Type B pancreatic cell (in vitro differentiated cells): ENCODE measurements at places on chromosomes 6 and 20.

DNA sequence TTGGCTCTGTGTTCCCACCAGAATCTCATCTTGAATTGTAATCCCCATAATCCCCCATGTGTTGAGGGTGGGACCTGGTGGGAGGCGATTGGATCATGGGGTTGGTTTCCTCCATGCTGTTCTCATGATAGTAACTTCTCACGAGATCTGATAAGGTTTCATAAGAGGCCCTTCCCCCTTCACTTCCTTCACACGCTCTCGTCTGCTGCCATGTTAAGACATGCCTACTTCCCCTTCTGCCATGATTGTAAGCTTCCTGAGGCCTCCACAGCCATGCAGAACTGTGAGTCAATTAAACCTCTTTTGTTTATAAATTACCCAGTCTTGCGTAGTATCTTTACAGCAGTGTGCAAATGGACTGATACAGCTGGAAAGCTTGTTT, 90.0 kb downstream of the ELOVL5 start:
- DNase-seq: no peak

DNA sequence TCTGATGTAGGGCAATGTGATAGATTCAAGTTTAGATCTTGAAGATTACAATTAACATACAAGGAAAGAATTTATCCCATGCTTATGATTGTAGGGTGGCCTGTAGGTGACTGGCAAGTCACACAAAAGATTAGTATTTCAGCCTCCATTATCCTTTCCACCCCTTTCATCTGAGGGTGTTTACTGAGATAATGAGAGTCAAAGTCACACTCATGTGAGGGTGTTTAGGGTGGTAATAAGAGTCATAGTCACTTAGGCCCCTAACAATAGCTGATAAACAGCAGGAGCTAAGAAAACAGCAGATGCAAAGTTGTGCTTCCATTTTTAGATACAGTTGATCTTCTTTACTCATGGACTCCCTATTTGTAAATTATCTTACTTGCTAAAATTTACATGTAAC, 11.4 kb downstream of the FAM184A start:
- no peak for DNase-seq

GRCh38 chr6:162055365-162055764, 672.2 kb downstream of the PRKN start:
- no peak for DNase-seq

- DNase-seq: peak; percentile 72
Measured at GRCh38 chr20:1803061-1803931, 91.9 kb upstream of the SIRPA start.

DNA sequence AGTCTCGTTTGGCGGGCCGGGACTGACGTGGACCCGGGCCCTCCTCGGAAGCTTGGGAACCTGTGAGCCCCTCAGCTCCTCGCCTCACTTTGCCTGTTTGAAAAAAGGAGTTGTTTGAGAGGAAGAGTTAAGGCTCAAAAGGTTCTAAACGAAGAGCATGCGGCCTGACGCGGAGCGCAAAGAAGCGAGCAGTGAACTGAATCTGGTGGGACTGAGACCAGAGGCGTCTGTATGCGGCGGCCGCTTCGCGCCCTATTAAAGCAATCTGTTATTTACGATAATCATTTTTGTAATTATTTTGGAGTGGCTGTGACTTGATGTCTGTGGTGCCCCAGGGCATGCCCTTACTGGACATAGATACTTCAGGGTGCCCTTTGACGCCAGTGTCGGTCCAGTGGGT, 3.3 kb upstream of the TFAP2C start:
- no peak for DNase-seq

DNA sequence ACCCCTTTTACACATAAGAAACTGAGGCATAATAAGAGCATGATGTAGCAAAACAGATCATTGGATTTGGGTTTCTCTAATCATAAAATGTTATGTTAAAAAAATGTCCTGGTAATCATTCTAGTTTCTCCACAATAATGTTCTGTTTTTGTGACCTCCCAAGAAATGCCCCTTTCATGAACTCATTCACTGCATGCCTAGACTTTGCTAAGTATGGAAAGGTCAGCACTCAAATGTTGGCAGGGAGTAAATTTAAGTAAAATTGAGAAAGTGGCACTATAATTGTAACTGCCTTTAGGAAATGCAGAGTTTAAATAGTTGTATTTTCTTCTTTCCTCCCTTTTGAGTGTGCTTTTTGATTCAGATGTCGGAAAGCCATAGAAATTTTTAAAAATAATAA, 48.5 kb upstream of the ID4 start:
- no peak for DNase-seq

- no peak for DNase-seq
Measured at GRCh38 chr20:47854687-47855212, 69.5 kb upstream of the SULF2 start.

GRCh38 chr20:57265997-57266290, 497 bp downstream of the BMP7 start:
- no peak for DNase-seq

- no peak for DNase-seq
Measured at GRCh38 chr6:97177905-97178304, 105.1 kb downstream of the MMS22L start.

DNA sequence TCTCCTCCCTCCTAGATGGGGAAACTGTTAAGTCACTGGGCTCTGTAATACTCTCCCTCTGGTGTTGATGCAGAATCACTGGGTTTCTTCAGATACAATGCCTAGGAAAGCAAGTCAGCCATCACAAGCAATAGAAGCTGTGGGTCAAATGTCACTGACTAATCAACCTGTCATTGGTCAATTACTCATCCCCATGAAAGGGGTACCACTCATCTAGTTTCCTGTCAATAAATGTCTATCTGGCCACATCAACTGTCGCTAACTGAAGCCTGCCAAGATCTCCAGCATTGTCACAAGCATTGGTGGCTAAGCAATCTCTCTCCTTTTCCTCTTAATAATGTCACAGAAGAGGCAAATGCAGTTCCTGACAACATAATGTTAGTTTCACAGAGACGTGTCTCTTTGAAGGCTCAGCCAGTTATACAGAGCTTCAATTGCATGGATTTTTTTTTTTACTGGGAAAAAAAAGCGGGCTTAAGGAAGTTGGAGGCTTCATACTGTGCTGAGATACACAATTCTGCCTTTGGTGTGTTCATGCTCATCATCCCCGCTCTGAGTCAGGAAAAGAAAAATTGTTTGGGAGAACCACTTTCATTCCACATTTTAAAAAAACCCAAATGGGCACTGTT, 355.9 kb downstream of the BTBD9 start:
- no peak for DNase-seq

- no peak for DNase-seq
Measured at GRCh38 chr20:24523661-24524060, 54.2 kb downstream of the SYNDIG1 start.

DNA sequence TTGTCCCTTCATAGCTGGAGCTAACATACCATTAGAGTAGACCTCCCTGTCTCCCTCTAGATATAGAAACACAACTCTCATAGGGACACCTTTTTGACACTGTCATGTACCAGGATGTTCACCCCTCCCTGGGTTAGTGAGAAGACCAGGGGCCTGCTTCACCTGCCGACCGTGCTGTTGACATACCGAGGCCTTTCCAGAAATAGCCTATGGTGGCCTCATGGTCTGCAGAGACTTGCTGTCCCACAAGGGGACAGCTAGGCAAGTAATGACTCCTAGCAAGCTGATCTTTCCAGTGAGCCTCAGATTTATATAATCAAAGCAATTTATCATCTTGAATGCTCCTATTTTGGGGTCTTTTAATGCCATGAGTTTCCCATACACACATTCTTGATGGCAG, 15.0 kb downstream of the ZDHHC14 start:
- DNase-seq: no peak

- no peak for DNase-seq
Measured at GRCh38 chr20:1375515-1375914, 17.3 kb downstream of the FKBP1A start.

GRCh38 chr20:45845452-45845851, 11.7 kb downstream of the ACOT8 start:
- DNase-seq: no peak

GRCh38 chr20:63968928-63969760, 586 bp downstream of the ZNF512B start:
- DNase-seq: no peak

- DNase-seq: no peak
Measured at GRCh38 chr6:62217866-62218265, 68.2 kb downstream of the KHDRBS2 start.

DNA sequence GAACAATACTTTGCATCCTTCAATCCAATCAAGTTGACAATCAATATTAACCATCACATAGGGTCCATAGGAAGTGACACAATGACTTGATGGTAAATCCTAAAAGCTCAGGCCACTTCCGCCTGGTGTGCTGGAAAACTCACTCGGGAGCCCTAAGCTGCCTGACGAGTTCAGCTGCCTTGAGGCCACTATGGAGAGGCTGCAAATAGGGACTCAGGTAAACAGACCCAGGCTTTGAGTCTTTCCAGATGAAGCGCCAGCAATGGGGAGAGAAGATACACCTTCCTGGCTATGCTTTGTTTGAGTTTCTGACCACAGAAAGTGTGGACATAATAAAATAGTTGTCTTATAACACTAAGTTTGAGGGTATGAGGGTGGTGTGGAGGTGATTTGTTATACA, 112.6 kb downstream of the GPR63 start:
- no peak for DNase-seq

DNA sequence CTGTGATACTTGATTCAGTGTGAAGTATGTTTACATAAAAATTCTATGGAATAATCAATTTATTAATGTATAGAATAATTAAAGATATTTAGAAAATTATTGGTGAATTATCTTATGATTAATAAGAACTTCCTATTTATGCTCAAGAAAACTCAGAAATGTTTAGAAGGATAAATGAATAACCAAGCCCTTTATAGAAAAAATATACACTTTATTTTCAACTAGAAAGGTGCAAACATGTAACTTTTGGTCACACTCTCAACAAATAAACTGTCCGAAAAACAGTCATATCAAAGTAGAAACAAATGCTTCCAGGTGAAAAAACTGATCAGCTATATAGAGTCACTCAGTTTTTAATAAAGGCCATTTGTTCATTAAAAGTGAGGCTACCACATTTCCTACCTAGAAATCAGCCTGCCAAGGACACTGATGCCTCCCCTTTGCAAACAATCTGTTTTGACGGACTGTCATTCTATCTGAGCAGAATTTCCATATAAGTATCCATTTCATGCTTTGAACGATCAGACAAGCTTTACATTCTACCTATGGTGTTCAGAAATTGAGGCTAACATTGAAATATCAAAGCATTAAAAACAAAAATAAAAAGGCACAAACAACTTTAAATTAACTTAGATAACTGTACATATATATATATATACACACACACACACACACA, 3.0 kb downstream of the CCN2 start:
- DNase-seq: no peak

DNA sequence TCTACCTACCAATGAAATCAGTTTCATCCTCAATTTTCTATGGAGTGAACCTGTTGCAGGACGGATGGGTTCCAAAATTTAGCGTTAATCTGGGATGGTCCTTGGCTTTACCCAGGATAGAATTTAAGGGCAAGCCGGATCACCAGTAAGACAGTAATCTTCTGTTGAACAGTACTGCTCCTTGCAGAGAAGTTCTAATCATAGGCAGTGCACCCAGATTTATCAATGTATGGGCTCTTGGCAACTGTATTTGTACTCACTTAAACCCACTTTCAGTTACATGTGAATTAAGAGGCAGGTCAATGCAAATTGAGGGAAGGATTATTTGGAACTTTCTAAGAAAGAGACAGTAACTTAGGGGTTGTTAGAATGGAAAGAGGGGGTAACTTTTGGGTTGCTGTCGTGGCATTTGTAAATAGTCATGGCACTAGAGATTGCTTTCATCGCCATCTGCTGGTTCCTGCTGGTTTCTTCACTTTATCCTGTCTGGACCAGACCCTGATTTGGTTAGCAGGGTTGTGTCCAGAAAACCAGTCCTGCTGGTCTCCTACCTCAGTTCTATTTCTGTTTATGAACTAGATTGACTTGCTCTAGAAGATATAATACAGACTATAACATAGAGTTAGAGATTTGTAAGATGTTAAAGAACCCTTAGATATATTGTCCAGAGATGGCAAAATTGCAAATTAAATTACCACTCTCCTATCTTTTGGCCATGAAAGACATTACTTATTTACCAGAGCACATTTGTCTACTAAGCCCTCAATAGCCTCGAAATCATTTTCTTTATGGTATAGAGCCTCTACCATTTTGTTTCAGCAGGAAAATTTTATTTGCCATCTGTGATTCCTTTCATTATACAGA, 646.3 kb downstream of the UTRN start:
- DNase-seq: no peak

DNA sequence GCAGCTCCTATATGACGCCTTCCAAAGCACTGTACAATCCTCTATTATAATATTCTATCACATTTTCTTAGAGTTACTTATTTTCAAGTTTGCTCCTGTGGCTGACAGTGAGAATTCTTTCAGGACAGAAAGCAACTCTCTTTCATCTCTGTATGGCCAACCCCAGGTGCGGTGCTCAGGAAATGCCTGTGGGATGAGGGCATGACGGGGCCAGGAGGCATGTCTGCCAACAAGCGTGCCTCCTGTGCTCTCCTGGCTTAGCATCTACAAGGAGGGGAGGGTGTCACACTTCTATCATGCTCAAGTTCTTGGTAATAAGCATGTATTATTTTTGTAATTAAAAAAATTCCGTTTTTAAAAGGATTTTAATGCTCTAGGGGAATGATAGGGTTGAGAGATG, 11.4 kb downstream of the MRPL14 start:
- no peak for DNase-seq

GRCh38 chr20:36836591-36837269, 39.2 kb upstream of the TLDC2 start:
- no peak for DNase-seq

GRCh38 chr6:150129616-150130505, 13.0 kb upstream of the PPP1R14C start:
- no peak for DNase-seq

DNA sequence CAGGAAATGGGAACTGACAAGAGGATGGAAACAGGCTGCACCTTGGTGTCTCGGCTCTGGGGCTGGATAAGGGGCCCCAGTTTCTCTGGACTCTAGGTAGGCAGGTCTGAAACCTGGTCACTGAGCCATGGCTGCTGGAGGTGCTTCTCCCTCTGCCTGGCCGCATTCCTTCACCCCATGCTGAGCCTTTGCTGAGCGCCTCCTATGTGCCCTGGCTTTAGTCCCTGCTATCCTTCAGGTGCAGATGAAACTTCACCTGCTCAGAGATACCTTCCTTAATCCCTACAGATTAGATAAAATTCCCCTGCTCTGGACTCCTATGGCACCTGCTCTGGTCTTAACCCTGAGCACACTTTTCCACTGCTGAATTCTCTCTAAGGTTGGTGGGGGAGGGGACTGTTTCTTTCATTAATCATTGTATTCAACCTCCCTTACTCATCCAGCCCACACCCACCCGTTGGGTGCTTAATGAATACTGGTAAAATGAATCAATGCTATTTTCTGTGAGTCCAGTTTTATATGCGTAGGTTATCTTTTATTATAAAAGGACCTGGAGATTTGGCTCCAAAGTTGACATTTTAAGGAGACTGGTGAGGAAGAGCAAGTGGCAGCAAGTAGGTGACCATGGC, 19.3 kb downstream of the MYLK4 start:
- no peak for DNase-seq
